ENCODE measurements at places on chromosomes 2 and 18. TPM values are rescaled to one million over a fixed set of nuclear protein-coding genes. Genes with fewer than 3 reads are reported as not detected.
A peak's percentile ranks its signal among the peaks of the same experiment; 100 is the strongest.

SMAD2 gene
- total RNA-seq = 53.6 TPM

RFTN2 gene
- total RNA-seq = 1.3 TPM

FBXO15 gene
- total RNA-seq = not detected

NCKAP5 gene
- 19.3 TPM for total RNA-seq

HOXD13 gene
- not detected for total RNA-seq

C18orf32 gene
- total RNA-seq = 8.3 TPM

DNA sequence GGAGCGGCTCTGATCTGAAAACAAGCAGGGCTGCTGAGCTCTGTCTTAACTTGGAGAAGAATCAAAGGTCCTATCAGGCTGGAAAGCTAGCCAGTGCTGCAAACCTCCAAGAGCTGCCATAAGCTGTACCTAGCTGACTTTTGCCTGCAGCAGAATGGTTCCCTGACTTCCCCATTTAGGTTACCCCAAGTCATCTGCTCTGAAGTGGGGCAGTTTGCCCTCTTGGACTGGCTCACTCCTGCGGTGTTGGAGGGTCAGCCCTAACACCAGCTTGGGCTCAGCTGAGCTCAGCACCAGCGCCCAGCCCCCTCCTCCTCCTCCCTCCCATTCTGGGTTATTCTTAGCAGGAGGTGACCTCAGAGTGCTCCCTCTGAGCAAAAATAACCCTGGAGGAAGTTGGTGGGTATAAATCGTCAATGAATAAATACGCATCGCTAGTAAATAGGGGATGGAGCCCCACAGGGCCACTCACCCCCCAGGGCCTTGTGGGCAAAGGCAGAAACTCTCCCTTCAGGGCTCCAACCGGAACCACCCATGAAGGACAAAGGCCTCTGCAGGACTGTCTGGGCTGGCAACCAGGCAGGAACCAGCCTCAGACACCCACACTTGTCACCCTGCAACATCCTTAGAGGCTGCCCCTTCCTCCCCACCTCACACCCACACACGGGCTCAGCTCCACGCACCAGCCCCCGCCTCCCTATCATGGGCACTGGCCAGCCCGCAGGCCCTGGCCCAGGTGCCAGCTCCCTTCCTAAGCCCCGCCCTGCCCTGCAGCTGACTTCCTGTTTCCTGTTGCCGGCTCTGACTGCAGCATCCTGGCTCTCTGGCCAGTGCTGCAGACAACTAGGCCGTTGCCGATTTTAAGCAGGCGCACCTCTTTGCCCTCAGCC, 46.9 kb downstream of the DNMT3A start:
- no peak for DNase-seq

GRCh38 chr18:13353084-13353823, 134.7 kb downstream of the LDLRAD4 start:
- DNase-seq = no peak

- DNase-seq = no peak
Observed at GRCh38 chr2:129074298-129074920, 755.7 kb upstream of the HS6ST1 start.

DNA sequence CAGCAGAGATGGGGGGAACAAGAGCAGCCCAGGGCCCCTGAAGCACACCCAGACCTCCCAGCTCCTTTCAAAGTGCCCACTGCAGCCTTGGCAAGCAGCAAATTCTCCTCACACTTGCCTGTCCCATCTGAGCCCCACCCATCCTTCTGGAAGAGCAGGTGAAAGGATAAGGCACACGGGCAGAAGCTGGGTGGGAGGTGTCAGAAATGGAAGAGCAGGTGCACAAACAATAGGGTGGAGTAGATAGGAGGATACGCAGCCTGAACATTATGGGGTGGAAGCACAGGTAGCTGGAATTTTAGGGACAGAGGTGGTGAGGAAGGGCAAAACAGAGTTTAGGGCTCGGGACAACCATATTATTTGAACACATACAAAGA, 69.2 kb downstream of the TNS1 start:
- DNase-seq = no peak

GRCh38 chr2:60109744-60110143, 443.7 kb downstream of the BCL11A start:
- DNase-seq = no peak

DNA sequence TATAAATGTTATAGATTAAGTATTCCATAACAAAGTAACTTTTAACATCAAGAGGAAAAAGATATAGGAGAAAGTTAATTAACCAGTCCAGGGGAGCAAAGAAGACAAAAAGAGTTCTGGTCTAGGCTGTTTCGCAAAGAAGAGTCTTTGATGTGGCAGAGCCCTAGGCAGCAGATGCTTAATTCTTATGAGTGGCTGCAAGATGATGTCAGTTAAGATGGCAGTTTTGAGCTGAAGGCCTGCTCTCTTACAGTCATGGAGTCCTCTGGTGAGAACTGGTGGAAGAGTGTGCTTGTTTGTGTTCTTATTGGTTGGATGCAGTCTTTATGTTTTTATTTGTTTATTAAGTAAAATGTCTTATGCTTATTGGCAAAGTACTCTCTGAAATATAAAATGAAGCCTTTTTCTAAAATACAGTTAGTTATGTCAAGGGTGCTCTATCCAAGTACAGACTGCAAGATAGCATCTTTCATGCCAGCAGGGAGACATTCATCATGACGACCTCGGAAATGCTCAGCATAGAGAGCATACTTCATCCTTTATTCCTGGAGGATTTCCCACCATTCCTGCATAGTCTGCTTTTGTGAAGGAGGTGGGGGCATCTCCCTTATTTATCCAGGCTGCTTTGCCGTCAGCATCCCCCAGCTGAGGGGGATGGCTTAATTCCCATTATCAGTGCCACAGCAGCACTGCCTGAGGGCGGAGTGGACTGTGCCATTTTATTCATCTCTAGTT, 38.9 kb upstream of the SERPINE2 start:
- DNase-seq = no peak

- no peak for DNase-seq
Observed at GRCh38 chr2:7040547-7040946, 123.3 kb downstream of the RNF144A start.

GRCh38 chr18:55149994-55150393, 190.7 kb upstream of the CCDC68 start:
- DNase-seq = no peak

- DNase-seq = no peak
Observed at GRCh38 chr2:71816815-71817214, 330.8 kb downstream of the CYP26B1 start.

DNA sequence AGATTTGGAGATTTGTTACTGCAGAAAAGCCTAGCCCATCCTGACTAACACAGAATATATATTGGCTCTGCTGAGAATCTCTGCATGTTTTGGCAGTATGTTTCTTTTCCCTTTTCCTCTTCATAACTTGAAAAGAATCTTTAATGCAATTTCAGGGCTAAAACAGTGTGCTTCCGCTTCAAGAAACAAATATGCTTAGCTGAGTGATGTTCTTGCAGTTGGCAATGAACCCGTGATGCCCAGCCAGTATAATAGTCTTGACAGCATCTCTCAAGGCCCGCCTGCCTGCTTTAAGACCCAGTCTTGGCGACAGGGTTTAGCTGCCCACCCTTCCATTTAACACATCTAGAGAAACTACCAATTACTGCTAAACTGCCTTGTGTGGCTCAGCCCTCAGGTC, 184.5 kb downstream of the INO80D start:
- no peak for DNase-seq

DNA sequence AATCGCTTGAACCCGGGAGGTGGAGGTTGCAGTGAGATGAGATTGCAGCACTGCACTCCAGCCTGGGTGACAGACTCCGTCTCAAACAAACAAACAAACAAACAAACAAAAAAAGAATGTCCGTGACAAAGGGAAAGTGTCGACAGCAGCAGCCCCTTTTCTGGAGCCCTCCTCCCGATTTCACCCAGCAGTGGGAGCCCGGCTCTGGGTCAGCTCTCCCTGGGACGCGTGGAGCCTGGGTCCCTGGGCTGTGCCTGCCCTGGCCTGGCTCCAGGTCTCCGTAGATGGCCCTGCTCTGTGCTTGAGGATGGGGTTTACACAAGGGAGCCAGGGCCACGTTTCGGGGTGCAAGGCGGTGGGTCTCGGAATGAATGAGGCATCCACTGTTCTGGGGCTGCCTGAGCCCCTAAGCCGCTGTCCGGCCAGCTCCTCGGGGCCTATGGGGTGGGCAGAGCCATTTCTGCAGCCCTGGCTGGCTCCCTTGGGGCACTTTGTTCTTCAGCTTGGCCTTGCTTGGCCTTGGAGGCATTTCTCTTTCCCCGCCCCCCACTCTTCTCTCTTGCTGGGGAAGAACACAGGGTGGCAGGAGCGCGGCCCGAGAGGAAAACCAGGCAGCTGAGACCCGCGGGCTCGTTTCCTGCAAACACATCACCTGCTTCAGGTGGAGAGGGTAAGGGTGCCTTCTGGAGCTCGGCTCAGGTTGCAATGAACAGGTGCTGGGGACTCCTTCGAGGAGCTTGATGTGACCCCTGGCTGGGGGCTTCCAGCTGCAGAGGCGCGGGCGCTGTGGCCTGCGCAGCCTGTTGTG, 29.1 kb downstream of the RTP5 start:
- DNase-seq = no peak

- no peak for DNase-seq
Observed at GRCh38 chr2:153971250-153971649, 99.5 kb downstream of the GALNT13 start.

DNA sequence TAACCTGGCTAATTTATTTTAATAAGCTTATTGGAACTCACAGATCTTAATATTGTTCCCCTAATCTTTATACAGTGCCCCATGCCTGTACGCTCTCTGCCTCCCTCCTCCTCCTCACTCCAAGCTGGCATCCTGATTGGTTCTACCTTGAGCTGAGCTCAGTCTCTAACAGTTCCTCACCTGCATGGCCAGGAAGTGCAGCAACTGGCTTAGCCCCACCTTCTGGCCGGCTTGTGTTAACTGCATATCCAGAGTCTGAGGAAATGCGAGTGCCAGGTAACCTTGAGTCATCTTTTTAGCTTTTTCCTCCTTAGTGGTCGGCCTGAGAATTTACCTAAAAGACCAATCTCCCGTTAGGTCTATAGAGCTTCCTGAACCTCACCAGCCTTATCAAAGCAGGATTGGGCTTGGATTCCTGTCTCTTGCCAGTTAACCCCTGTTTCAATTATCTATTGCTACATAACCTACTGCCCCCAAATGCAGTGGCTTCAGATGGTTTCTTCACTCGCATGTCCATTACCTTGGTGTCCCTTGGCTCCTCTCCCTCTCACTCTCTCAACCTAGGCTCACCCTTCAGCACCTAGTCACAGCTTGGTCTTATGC, 89.5 kb upstream of the STK39 start:
- peak; percentile 75 for DNase-seq

DNA sequence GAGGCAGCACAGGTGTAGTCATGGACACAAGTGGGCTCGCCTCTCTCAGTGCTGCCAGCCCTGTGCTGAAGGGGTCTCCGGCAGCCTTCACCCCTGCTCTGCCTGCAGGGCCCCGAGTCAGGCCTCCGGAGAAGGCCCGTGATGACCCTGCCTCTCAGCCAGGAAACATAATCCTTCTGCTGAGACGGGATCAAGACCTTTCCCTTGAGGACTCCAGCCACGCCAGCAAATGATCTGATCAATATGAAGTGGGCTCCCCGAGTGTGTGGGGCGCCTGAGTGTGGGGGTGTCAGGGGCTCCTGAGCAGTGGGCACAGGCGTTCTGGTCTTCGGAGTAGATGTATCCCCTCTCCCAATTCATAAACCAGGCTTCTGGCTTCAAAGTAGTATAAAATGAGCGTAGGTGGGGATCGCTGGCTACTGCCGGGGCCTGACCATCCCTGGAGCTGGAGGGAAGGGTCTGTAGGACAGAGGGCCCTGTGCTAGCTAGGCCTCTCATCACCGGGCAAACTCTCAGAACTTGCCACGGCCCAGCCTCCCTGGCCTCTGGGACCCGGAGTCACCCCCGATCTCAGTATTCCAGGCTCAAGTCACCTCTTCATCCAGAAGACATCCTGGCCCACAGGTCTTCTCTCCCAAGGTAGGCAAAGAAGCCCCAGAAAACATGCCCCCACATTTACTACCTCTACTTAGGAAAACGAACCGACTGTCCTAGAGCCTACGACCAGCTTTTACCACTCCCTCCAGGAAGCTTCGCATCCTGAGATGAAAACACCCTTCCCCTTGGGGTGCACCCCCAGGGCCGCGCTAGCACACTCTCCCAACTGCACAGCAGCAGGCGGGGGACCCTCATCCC, 33.6 kb downstream of the CRACDL start:
- no peak for DNase-seq

- no peak for DNase-seq
Observed at GRCh38 chr2:162126527-162126926, 25.5 kb downstream of the GCG start.

DNA sequence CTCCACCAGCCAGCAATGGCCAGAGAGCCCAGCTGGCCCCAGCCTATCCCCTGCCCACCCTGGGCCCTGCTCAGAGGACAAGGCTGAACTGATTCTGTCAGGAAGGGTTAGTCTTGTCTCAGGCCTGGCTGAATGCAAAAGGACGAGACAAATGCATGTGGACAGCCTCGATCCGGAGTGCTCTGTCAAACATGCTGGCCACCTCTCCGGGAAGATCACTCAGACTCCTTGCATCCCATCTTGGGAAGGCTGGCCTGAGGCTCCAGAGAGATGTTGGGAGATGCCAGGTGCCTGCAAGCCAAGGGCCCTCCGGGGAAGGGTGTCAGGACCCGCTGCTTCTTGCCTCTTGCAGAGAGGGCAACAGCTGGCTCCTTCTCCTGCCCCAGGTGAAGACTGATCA, 20.2 kb upstream of the C1QL2 start:
- no peak for DNase-seq

GRCh38 chr2:237456200-237456843, 30.7 kb upstream of the MLPH start:
- no peak for DNase-seq

GRCh38 chr2:71793926-71794325, 340.6 kb downstream of the DYSF start:
- no peak for DNase-seq

GRCh38 chr18:5630057-5630899, 86.5 kb upstream of the EPB41L3 start:
- no peak for DNase-seq

GRCh38 chr2:76445880-76446279, 735.2 kb upstream of the GCFC2 start:
- no peak for DNase-seq

GRCh38 chr18:9038277-9038871, 64.1 kb upstream of the NDUFV2 start:
- no peak for DNase-seq

DNA sequence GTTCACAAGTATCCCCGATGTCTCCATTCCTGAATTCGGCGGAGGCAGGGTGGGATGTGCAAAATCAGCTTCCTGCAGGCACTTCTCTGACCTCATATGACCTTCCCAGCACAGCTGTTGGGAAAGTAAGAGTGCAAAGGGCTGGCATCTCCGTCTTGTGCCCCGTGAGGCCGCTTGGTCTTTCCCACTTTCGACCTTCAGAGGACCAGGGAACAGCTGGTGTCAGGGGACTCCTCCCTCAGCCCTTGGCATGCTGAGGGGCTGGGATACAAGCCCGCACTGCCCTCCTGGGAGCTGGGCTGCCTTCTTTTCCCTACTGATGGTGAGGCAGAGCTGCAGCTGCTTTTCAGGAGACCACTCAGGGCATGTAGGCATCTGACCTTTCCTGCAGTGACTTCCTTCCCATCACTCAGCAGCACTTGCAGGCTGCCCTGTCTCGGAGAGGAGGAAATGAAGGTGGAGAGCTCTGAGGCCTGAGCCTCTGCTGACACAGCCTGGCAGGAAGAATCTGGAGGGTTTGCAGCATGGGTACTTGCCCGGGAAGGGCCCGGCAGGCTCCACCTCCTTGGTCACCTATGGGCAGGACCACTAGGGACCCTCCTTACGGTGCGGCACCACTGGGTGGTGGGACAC, 277.2 kb upstream of the HS6ST1 start:
- DNase-seq = no peak
